ENCODE measurements at places on chromosomes 13 and 19. TPM values are rescaled to one million over a fixed set of nuclear protein-coding genes. Genes with fewer than 3 reads are reported as not detected.

KCNN4 gene
- 6.7 TPM for total RNA-seq

CD70 gene
- not detected for total RNA-seq

LYL1 gene
- 18.7 TPM for total RNA-seq

FOSB gene
- total RNA-seq: 10.5 TPM

KLK4 gene
- not detected for total RNA-seq

APOC4 gene
- total RNA-seq: not detected

LILRB5 gene
- 16.6 TPM for total RNA-seq

N4BP2L1 gene
- total RNA-seq: 10.8 TPM

PSG2 gene
- total RNA-seq: not detected

PSG7 gene
- not detected for total RNA-seq

USE1 gene
- 21.0 TPM for total RNA-seq

IGFL1 gene
- total RNA-seq: not detected

NLRP7 gene
- not detected for total RNA-seq

USF2 gene
- 122 TPM for total RNA-seq

LRG1 gene
- 0.17 TPM for total RNA-seq

ING1 gene
- 24.3 TPM for total RNA-seq

MISP gene
- total RNA-seq: not detected

FXYD7 gene
- total RNA-seq: not detected

PRDX2 gene
- total RNA-seq: 257 TPM

PNMA8A gene
- total RNA-seq: 2.2 TPM

CEACAM4 gene
- total RNA-seq: 1.4 TPM

CYP4F8 gene
- total RNA-seq: not detected

PSG4 gene
- 1.2 TPM for total RNA-seq

PROZ gene
- not detected for total RNA-seq

FUT6 gene
- not detected for total RNA-seq

AMER2 gene
- 0.17 TPM for total RNA-seq

NDUFB7 gene
- total RNA-seq: 328 TPM

ZNF813 gene
- 3.5 TPM for total RNA-seq

CPAMD8 gene
- total RNA-seq: 9.6 TPM

ZNF480 gene
- 6.8 TPM for total RNA-seq

CEBPG gene
- 28.7 TPM for total RNA-seq

RDH8 gene
- not detected for total RNA-seq

SYNE4 gene
- 1.3 TPM for total RNA-seq

CCDC8 gene
- 4.5 TPM for total RNA-seq

S1PR5 gene
- not detected for total RNA-seq

CELF5 gene
- not detected for total RNA-seq

Data from esophagus muscularis mucosa (tissue), 4 donors.